ENCODE measurements at places on chromosomes 2 and 18.

DNA sequence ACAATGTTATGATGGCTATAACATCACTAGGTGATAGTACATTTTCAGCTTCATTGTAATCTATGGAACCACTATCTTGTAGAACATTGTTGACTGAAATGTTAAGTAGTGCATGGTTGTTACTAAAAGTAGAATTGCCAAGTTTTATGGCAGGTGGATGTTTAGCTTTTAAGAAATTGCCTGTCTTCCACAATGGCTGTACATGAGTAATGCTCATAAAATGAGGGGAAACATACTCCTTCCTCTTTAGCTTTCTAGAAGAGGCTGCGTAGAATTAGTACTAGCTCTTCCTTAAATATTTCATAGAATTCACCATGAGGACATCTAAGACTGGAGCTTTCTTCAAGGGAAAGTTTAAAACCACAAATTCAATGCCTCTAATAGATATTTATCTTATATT, 161.0 kb downstream of the TPGS2 start:
- no peak for DNase-seq

GRCh38 chr2:176174382-176174823, 14.1 kb upstream of the HOXD1 start:
- DNase-seq: no peak

- no peak for DNase-seq
Observed at GRCh38 chr2:166766220-166766619, 122.1 kb upstream of the XIRP2 start.

GRCh38 chr2:230723363-230723762, 10.7 kb downstream of the CAB39 start:
- DNase-seq: no peak

- DNase-seq: no peak
Observed at GRCh38 chr2:189096769-189097447, 82.7 kb downstream of the COL5A2 start.

DNA sequence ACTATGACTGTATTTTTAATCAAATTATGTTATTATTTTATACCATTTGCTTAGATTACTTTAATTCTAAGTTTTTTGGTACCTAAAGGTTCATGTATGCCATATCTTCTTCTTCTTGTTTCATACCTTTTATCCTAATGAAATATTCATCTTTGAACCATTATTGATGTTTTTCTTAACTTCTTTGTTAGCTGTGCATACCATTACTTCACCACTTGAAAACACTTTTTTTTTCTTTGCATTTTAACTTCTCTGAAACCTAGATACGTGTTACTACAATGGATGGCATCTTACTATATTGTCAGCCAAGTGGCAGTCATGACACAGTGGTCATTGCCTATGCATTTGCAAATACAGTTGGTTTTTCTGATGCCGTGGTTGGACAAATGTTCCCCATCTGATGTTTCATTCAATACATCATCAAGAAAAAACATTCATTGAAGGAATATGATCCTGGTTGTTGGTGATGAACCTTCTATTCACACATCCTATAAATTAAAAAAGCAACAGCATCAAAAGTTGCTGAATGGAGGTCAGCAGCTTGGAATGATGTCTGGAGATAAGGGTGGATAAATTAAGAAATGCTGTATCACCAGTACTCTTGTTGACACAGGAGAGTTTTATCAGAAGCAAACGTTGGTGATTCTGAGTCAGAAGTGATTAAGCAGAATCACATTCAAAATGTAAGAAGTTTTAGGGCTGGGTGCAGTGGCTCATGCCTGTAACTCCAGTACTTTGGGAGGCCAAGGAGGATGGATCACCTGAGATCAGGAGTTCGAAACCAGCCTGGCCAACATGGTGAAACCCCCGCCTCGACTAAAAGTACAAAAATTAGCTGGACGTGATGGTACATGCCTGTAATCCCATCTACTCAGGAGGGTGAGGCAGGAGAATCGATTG, 7.4 kb downstream of the IL36A start:
- DNase-seq: no peak

GRCh38 chr18:25169701-25170100, 182.3 kb downstream of the ZNF521 start:
- DNase-seq: no peak

- peak; percentile 45 for DNase-seq
Observed at GRCh38 chr2:170813611-170814532, 2.8 kb upstream of the GAD1 start.

GRCh38 chr18:8717011-8717770, 11.8 kb downstream of the MTCL1 start:
- DNase-seq: no peak

- DNase-seq: no peak
Observed at GRCh38 chr2:202327858-202328257, 48.3 kb upstream of the BMPR2 start.

GRCh38 chr2:69100220-69100723, 87.3 kb downstream of the ANTXR1 start:
- no peak for DNase-seq

DNA sequence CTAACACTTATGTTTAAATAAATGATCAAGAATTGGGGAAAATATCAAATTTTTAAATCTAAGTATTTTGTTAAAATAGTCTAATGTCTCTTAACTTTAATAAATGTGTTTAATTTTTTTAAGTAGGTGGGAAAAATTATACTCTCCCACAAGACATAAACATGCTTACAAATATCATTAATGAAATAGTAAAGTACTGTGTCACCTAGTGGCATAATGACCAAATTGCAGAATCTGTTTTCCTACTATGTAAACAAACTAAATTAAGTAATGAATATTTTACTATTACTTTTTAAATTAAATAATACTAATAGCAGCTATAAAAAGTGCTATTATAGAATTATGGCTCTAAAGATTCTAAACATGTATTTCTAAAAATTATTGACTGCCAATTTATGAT, 52.0 kb upstream of the CHAC2 start:
- no peak for DNase-seq

- no peak for DNase-seq
Observed at GRCh38 chr2:130823886-130824491, 12.7 kb upstream of the ARHGEF4 start.

- no peak for DNase-seq
Observed at GRCh38 chr18:11148680-11149440, 509 bp downstream of the PIEZO2 start.

DNA sequence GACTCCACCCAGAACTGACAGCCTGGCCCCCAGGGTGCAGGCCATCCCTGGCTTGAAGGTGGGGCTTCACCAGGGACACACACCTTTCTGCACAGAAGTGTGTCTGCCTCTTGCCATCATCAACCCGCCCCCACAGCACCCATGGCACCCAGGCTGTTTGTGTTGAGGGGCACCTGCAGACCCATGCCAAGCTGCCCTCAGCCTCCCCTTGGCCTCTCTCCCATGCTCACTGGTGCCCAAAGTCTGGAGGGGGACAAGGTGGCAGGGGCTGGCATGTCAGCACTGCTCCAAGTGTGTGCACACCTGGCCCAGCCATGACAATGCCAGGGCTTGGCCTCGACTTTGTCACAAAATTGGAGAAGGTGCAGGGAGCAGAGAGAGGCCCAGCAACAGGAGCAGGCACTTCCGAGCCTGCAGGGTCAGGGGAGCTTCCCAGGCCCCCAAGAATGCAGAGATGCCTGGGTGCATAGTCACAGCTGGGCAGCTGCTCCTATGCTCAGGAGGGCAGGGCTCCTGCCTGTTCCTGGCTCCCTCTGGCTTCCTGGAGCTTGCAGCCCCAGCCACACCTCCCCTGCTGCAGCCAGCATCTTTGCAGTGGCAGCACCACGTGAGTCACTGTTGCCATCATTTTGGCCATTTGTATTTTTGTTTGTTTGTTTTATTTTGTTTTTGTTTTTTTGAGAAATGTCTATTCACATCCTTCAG, 280.6 kb upstream of the UBE2E3 start:
- no peak for DNase-seq
